Erythroblast (primary cell): ENCODE measurements at places on chromosomes 2 and 18.
A peak's percentile ranks its signal among the peaks of the same experiment; 100 is the strongest.

- DNase-seq, result peak; percentile 79
Observed at GRCh38 chr18:35042389-35043071, 1.3 kb downstream of the MAPRE2 start.

- DNase-seq, result no peak
Observed at GRCh38 chr2:227813229-227813561, 447 bp upstream of the CCL20 start.

GRCh38 chr2:59066787-59067399 is 825.8 kb upstream of the FANCL start:
- DNase-seq, result no peak

DNA sequence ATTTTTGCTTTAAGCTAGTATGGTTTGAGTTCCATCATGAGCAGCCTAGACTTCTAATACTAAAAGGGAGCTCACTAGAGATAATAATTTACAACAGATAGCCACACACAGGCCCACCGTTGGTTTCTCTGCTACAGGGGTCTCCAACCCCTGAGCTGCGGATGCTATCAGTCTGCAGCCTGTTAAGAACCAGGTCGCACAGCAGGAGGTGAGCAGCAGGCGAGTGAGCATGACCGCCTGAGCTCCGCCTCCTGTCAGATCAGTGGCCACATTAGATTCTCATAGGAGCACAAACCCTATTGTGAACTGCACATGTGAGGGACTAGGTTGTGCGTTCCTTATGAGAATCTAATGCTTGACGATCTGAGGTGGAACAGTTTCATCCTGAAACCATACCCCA is 150.6 kb downstream of the HRH4 start:
- DNase-seq, result no peak

DNA sequence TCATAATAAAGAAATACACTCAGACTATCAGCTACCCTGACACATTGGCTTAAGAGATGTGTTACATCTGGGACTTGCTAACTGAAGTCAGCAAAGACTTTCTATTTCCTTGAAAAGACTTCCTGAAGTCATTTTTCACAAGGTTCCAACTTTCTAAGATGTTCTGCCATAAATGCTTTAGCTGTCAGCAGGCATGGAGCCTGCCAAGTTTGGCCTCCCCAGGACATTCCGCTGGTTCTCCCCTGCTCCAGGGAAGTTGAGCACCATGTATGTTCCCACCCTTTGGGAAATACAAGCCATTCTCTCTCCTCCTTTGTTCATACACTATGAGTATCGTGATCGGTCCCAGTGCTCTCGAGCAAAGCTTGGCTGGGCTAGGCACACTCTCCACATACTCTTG is 202.7 kb upstream of the CCDC68 start:
- no peak for DNase-seq

DNA sequence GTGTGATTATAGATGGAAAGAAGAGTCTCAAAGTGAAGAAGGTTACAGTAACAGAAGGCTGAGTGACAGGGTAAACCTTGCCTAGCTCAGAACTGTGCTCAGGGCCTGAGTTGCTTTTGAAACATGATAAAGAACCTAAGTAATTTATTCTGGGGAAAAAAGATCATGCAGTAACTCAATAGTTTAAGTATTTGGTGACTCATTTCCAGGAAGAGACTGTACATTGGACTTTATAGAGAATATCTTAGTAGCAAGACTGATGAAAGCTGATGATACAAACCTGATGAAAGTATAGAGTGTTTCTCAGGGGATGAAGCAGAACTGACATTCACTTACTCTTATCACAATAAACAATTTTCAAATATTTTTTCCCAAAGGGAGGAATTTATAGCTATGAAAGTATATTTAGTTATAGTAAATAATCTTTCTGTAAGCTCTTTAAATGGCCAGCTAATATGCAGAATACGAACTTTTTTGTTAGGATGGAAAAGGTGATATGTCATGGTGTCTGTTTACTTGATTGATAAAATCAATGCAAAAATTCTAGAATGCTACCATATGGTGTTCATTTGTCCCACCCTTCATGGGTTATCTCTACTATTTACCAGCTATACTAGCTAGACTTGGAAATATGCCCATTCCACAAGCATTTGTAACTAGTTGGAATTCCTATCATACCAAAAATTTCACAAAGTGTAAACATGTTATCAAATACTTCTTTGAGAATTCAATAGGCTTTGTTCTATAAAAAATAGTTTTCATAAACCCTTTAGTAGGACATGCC is 1265.5 kb upstream of the ACVR2A start:
- no peak for DNase-seq

DNA sequence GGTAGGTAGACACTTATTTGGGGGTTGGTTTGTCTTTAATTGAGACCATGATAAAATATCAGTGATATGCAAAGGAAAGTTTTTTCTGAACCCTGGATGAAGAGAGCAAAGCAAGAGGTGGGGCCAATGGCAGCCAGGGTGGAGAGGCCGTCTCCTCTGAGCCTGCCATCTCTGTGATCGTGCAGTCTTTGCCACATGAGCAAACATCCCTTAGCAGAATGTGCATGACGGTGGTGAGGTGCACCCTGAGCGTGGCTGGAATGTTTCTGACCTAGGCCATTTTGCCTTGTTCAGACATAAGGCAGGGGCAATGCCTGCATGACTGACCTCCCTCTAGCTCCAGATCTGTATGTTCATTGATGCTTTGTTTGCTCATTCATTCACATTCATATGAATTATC is 6.0 kb downstream of the NCK2 start:
- no peak for DNase-seq

GRCh38 chr2:235026649-235027557 is 75.1 kb downstream of the SH3BP4 start:
- DNase-seq, result no peak
